Chondrocyte (in vitro differentiated cells): ENCODE measurements at places on chromosomes 3 and 15. TPM values are rescaled to one million over a fixed set of nuclear protein-coding genes. Genes with fewer than 3 reads are reported as not detected.

GRCh38 chr3:157384491-157384890, 52.2 kb upstream of the PTX3 start:
- DNase-seq: no peak

DNA sequence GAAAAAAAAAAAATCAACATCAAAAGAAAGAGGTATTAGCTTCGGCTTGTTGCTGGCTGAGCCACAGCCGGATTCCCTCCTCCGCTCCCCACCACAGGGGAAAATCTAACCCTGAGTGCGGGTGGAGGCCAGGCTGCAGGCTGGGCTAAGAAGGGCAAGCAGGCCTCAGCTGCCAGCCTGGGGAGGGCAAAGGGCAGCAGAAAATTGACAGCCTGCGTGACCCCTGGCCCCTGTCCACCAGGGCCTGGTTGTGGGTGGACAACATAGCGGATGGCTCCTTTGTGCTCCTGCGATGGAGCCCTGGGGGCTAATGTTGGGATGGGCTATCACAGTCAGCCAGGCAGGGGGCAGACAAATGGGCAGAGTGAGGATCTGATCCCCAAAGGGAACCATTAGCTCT, 25.4 kb downstream of the CACNA2D2 start:
- DNase-seq: no peak

LRRIQ4 gene
- total RNA-seq: not detected in 3 replicates

DNA sequence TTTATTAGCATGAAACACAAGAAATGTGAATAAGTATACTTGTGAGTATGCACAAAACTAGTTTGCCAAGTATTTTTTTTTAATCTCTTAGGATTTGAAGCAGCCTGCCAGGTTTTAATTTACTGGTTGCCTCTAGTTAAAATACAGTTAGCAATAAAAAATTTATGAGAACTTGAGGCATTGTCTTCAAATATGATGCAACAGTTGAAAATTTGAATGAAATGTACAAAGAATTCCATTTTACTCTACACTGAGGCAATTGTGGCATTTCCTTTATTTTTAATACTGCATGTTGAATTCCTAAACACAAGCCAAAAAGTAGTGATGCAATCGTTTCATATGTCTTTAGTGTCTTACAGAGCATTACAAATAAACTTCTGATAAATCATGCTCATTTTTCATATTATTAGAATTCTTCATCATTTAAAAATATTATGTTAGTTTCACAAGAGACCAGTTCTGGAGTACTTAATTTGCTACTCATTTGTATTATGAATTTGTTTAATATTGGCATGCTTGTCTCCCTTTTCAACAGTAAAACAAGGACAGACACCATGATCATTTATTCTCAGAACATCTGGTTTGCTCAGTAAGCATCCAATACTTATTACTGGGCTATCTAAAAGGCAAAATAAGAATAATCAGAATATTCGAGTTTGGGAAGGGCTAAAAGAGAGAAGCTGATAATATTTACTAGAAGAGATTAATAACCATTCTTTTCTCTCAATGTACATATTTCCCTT, 124.8 kb upstream of the PTX3 start:
- DNase-seq: no peak

- DNase-seq: no peak
Observed at GRCh38 chr15:101439920-101440319, 49.6 kb downstream of the PCSK6 start.

DNA sequence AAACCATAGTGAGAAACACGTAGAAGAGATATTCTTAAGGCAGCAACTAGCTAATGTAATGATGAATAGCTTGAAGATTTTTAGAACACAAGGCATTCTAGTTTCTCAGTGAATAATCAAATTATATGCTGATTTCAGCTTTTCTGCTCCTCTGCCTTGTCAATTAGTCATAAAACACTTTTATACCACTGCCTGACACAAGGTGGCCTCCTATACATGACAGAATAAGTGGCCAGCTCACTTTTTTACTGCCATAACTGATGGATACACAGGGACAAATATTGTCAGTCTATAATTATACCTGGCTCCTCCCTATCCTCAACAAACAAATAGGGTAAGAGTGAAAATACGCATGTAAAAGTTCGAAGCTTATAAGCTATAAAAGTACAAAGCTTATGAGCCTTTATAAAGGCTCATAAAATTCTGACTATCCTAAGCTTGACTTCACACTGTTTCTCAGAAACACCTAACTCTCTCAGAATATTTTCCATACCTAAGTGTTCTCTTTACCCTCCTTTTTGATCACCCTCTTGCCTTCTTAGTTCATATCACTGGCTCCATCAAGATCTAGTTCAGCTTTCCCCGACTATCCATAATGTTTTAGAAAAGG, 81.6 kb downstream of the HERC1 start:
- no peak for DNase-seq

STRC gene
- 0.20 to 0.87 TPM (median 0.85 TPM) in 3 replicates for total RNA-seq

DNA sequence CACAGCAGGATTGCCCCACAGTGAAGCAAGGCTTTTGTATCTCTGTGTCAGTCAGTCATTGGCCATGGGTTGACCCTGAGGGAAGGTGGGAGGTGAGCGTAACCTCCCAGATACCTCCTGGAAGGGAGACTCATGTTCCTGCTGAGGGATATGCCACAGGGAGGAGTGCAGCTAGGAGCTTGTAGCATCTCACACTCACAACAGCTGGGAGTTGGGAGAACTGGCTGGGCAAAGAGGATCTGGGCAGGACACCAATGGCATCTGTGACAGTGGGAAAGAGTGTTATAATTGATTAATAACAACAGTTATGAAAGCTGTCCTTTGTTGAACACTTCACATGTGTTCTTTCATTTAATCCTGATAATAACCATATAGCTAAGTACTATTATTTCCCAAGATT, 171.0 kb downstream of the TLE3 start:
- DNase-seq: no peak

CISH gene
- total RNA-seq: 0.85 to 1.8 TPM (median 1.8 TPM) in 3 replicates

GRCh38 chr15:68972201-68973065, 42.1 kb upstream of the NOX5 start:
- DNase-seq: no peak

- no peak for DNase-seq
Observed at GRCh38 chr15:73522011-73522410, 79.0 kb downstream of the REC114 start.

DNA sequence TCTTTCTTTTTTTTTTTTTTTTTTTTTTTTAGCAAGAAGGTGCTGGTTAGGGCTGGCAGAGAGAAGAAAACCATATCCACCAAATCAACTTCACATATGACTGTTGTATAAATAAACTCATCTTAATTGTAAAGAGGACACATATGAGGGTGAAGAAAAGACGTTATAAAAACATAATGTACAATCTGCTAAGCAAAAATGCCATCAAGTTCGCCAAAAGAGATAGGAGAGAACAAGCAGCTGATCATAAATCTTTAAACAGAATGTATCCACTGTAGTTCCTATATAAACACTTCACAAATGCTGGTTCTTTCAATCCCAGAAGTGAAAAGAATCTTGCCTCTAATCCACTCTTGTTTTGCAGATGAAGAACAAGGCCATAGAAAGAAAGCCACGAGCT, 9.2 kb downstream of the FGF12 start:
- DNase-seq: no peak

CLDN11 gene
- 0.51 to 2.5 TPM (median 0.62 TPM) in 3 replicates for total RNA-seq

GRCh38 chr3:15164340-15164739, 41.7 kb upstream of the CAPN7 start:
- DNase-seq: no peak

ABI3BP gene
- total RNA-seq: 8.9 to 166 TPM (median 10.2 TPM) in 3 replicates

- no peak for DNase-seq
Observed at GRCh38 chr15:87267798-87268197, 988.7 kb downstream of the NTRK3 start.
